NCI-H2081 treated with DMSO at 0.1 percent for 48 hours (cell line): ENCODE measurements at places on chromosomes 7 and 10.

- no peak for DNase-seq
These were observed 16.5 kb upstream of the TRIM8 start for GRCh38 chr10:102627736-102628293.

DNA sequence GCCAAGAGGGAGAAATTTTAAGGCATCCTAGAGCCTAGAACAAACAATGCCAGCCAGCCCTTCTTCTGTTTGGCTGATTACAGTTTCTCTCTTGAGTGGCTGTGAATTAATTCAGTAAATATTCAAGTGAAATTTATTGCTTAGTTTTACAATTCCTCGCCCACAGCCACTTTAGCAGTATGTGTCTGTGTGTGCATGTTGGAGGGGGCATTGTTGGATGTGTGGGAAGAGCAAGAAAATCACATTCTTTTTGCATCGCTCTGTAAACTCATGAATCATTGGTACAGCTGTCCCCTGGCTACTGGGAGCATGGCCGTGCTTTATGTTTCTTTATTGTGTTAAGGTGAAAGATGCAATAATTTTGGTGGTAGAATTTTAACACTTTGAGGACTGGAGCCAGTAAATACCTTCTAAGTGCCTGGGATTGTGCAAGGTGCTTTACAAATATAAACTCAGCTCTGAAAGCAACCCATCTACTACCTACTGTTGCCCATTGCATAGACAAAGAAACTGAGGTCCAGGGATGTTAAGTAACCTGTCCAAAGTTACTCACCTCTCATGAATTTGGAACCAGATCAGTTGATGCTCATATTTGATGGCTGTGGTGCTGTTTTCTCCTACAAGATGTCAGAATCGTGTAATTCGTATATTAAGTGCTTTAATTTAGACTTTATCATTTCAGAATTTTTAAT is 89.9 kb upstream of the BTBD16 start:
- no peak for DNase-seq

DNA sequence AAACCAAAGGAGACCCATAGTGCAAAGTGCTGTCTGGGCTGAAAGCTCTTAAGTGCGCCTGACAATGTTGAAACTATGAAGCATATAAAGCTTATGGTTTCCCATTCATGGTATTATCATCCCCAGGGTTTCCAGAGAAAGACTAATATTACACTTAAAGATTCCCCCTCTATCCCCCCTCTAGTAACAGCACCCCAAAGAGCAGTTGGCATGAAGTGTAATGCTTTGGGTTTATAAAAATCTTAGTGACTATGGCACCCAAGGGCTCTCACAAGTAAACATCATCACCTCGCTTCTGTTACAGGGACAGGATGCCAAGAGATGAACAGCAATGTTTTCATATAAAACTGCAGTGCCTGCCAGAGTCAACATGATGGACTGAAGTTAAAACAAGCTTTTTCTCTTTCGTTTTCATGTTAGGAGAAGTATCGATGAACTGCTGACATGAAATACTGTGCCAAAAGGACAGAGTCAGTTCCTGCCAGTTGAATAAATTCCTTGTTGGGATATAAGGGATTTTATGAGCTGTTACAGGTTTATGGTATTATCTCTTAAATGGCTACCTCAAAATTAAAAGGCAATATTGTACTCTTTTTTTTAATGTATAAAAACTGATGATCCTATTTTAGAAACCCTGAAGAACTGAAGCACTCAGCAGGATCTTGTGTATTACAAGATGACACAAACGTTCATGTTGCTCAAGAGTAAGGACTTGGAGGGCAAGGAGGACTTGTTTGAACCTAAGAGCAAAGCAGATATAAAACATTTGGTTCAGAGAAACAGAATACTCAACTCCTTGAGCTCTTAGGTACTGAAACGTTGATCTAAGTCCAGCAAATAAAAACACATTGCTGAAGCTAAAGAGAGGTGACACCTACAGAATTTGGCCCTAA is 203.7 kb upstream of the IMMP2L start:
- DNase-seq, result no peak

- no peak for DNase-seq
These were observed 22.4 kb upstream of the CUL1 start for GRCh38 chr7:148676291-148676690.

DNA sequence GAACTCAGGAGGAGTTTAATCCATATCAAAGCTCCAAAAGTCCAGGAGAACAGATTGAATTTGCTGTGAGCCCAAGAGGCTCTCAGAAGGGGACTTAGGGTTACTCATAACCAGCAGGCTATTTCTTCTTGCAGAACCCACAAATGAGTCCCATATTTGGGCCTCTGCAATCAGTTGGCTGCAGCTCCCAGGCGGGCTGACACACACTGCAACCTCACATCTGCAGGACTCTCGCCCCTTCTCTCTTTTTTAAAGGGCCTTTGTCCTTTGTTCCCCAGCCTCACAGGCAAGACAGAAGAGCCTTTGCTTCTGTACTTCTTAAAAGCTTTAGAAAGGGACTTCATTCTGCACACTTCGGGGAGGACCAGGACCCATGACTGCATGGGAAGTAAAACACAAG is 26.7 kb downstream of the CREB3L2 start:
- DNase-seq, result no peak

DNA sequence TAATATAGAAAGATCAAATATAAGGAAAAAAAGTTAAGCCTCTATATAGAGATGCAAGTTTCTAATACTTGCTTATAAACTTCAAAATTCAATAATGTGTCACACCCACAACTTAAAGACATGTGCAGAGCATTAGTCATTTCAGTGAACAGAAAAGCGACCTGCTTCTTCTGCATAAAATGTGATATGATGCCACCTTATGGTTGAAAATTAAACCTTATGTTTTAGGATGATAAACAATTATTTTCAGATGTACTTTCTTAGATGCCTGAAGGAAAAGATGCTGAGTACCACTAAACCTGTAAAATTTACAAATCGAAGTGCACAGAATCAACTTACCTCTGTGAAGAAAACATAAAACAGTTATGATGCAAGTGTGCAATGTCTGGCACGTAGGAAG is 96.0 kb downstream of the MTERF1 start:
- peak; percentile 27 for DNase-seq

- DNase-seq, result no peak
These were observed 332.0 kb upstream of the FZD1 start for GRCh38 chr7:90931986-90932916.

DNA sequence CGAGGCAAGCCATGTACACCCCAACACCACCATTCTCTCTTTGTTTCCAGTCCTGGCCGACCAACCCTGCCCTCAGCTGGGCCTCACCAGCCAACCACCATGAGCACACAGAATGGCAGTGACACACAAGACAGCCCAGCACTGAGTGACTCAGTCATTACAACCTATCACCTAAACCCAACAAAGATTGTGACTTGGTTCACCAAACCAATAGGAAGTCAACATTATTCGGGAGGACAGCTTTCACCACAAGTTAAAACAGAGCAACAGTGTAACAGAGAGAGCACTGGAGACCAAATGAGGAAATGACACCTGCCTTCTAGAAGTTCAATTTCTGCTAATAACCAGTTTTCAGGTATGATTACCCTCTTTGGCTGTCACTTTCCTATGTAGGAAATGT is 72.1 kb downstream of the DNMBP start:
- no peak for DNase-seq

GRCh38 chr7:33829536-33829935 is 75.8 kb upstream of the BMPER start:
- no peak for DNase-seq

DNA sequence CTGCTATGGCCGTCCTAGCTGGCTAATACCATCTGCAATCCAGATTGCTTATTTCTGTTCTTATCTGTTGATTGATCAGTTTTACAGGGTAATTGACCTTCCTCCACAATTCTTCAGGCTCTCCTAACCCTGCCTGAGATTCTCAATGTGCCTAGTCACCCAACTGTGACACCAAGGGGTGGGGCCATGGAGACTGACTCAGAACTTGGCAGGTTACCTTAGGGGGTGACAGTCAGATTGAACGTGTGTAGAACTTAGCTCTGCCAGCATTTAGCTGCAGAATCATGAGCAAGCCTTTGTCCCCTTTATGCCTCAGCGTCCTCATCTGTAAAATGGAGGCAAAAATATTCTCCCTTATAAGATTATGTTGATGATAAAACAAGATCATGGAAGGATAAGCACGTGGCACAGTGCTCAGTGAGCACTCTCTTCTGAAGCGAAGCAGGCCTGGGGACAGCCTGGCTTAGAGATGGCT is 19.1 kb upstream of the LEP start:
- no peak for DNase-seq

- no peak for DNase-seq
These were observed 36.8 kb downstream of the MTPN start for GRCh38 chr7:135940077-135941075.

DNA sequence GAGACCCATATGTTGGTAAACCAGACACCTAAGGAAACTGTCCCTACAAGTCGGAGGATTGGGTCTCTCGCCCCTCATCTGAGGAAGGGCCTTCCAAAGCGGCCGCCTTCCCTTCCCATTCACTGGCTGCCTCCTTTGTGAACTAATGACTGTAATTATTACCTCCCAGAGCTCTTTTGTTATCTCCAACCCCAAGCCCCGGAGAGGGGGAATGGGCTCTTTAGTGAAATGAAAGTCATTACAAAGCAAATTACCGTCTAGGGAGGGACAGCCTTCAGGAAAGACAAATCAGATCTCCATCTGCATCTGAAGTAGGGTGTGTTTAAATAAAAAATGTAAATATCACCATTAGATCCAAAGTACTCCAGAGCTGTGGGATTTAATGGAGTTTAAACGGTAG is 2.6 kb upstream of the GAD2 start:
- DNase-seq, result peak; percentile 79

DNA sequence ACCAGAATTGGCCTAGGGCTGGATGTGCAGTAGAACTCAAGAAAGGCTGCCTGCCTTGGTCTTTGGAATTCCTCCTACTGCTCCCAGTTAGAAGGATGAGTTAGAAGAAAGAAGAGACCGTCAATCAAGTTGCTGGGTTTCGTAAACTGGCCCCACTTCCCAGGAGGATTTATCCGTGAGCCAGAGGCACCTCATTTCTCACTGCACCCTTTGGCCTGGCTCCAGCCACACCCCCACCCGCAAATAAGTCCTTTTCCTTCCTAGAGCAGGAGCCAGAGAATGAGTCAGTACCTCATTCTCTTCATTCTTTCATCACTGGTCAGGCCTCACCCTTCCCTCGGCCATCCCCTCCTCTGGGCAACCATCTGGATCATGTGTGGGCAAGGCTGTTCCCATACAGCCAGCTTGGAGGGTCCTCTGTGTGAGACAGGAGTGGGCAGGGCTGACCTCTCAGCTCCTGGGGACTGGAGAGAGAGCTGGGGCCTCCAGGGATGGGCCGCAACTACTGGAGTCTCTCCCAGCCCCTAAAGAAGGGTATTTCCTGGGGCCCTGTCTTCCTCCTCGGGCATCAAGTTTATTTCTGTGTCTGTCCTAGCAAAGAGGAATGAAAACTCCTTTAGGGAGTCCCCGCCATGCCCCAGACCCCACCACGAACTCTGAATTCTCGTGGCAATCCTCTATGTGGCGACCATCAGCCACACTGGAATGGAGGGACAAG is 87.2 kb upstream of the DUSP5 start:
- no peak for DNase-seq

DNA sequence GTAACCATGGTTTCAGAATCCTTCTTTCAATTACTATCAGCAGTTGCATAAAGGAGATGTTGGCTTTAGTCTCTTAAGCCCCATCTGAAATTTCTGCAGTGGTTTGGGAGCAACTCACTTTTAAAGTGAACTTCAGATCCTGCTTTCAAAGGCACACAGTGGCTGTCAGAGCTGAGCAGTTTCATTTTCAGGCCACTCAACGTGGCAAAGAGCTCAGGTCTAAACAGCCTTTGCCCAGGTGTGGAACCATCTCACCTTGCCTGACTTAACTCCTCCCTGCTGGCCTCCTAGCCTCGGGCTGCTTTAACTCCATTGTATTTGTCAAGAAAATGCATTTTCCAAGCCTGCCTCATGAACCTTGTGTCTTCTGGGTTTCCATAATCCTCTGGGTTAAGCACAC is 197.5 kb upstream of the KMT2E start:
- no peak for DNase-seq

GRCh38 chr10:44016589-44017482 is 368.1 kb downstream of the CXCL12 start:
- no peak for DNase-seq

DNA sequence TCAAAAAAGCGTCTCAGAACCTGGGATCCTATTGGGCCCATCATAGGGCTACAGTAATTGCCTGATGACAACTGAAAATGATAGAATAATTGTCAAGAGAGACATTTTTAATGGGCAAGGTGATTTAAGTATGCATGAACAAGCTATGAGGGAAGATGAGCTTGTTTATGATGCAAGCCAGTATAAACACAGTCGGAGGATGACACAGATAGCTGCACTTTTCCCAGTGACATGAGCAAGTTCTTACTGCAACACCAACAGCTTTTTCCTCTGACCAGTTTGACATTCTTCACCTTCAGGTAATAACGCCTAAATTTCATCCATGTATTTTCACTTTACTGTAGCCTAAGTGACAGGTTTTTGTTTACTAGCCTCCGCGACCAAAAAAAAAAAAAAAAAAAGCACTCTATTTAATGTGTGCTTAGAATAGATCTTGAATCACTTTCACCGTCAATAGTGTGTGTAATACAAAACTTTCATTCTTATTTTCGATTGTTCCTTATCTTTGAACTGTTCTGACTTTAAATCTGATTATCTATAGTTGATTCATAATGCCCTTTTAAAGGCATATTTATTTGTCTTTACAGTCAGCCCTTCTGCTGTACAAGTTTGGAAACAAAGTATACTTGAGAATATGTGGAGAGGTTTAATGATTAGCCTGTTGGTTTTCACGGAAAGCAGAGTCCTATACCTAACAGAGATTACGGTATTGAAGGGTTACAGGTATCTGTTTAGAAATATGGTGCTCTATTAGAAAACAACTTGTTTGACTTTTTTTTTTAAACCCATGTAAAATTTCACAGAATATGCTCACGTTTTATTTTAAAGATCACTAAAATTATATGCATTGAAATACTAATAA is 1.7 kb downstream of the FOXP2 start:
- no peak for DNase-seq

- no peak for DNase-seq
These were observed 2.0 kb downstream of the FBXL15 start for GRCh38 chr10:102422545-102423129.

- DNase-seq, result no peak
These were observed 79.7 kb downstream of the PON1 start for GRCh38 chr7:95244616-95245015.

DNA sequence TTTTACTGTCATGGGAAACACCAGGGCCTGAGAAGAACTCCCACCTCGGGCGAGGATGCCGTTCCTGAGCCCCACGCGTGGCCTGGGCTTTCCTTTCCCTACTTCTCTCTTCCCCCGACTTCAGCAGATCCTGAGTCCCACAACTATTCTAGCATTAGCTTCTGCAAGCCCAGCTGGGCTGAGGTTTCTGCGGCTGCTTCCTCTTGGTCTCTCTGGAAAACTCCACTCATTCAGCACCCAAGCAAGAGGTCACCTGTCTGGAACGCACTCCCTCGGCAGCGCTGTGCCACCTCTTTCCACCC is 761 bp upstream of the DOCK1 start:
- no peak for DNase-seq

GRCh38 chr7:25026156-25026555 is 46.2 kb upstream of the OSBPL3 start:
- no peak for DNase-seq

GRCh38 chr10:122516734-122517133 is 43.8 kb upstream of the DMBT1 start:
- no peak for DNase-seq

GRCh38 chr10:118621304-118621942 is 26.0 kb upstream of the PRLHR start:
- no peak for DNase-seq
